AG08395 (cell line): ENCODE measurements at places on chromosomes 5 and 9.
A peak's percentile ranks its signal among the peaks of the same experiment; 100 is the strongest.

DNA sequence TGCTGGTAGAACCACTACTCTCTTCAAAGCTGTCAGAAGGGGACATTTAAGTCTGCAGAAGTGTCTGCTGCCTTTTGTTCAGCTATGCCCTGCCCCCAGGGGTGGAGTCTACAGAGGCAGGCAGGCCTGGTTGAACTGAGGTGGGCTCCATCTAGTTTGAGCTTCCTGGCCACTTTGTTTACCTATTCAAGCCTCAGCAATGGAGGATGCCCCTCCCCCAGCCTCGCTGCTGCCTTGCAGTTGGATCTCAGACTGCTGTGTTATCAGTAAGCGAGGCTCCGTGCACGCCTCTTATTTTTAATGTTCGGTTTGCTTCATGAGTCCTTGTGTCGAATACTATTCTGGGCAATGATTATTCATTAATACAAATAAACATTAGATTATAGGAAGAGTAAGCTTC is 3.1 kb upstream of the SLC27A6 start:
- no peak for DNase-seq

GRCh38 chr9:21056931-21057330 is 20.8 kb downstream of the IFNB1 start:
- no peak for DNase-seq

- DNase-seq = no peak
Measured at GRCh38 chr5:96747720-96748119, 60.0 kb downstream of the ERAP1 start.

DNA sequence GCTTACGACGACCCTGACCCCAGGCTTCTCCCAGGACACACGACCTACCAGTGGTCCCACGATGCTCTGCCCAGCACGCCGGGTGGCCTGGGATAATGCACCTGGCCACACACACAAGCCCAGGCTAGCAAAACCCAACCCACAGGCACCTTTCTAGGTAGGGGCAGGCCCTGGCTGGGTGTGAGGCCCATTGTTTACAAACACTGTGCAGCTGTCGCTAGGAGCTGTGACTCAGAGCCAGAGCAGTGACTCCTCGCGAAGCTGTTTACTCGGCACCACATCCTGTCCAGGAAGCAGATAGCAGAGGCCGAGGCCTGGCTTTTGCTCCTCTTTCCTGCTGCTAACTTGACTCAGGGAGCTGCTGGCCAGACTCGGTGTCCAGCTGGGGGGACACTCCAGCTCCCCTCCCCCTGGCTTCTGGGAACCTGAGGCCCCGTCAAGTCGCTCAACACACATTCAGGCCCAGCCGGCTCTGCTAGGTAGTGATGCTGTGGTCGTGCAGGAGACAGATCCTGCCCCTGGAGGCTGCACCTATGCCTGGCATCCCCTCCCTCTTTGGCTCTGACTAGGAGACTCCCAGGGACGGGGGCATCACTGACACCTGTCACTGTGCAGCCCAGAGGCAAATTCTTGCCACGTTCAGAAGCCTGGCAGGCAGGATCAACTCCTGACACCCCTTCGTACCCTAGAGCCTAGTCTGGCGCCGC is 12.8 kb upstream of the RALGDS start:
- DNase-seq = peak; percentile 99

DNA sequence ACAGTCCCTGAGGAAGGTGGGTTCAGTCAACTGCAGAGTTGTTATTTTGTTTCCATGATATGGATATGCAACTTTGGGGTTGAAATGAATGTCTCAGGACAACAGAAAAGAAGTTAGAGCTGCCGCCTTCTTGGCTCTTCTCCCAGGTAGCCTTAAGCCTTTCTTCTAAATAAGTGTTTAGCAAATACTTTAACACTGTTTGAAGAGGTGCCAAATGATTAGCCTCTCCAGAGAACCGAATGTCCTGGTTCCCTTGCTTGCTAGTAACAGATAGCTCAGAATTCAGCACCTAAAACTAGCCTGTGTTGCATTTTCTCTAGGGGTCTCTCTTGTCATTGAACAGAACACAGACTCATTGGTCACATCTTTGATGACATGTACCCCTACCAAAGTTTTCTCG is 127.7 kb upstream of the PIK3R1 start:
- DNase-seq = peak; percentile 8

DNA sequence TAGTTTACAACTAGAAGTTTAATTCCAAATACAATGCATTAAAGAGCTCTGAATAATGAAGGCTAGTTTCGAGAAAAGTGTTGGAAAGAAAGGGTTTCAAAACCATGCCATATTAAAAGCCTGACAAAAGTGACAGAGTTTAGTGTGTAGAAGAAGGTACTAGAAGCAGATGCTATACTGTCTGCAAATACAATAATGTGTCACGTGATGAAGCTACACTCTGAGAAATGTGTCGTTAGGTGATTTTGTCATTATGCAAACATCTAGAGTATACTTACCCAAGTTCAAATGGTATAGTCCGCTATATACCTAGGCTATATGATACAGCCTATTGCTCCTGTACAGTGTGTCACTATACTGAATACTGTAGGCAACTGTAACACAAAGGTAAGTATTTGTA is 494.1 kb downstream of the TLE1 start:
- no peak for DNase-seq

- no peak for DNase-seq
Measured at GRCh38 chr5:135069016-135069770, 35.2 kb upstream of the PITX1 start.

GRCh38 chr9:77710965-77711648 is 63.0 kb upstream of the GNA14 start:
- no peak for DNase-seq

GRCh38 chr9:90854637-90855175 is 53.1 kb downstream of the SYK start:
- DNase-seq = no peak

- DNase-seq = no peak
Measured at GRCh38 chr9:20854444-20854843, 170.4 kb downstream of the FOCAD start.

DNA sequence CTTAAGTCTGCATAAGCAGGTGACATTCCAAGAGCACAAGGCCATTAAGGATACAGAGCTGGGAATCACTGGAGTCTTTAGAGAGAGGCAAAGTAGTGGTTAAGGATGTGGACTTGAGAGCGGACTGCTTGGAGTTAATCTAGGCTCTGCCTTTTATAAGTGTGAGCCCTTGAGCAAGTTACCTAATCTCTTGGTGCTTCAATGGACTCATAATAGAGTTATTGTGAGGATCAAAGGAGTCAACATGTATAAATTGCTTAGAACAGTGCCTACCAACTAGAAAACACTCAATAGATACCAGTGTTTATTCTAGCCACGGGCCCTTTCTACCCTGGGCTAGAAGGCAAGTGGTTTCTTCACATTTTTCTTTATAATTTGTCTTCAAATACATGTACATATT is 819.4 kb downstream of the NR2F1-AS1 start:
- no peak for DNase-seq
